ENCODE measurements at places on chromosomes 2 and 18.
A peak's percentile ranks its signal among the peaks of the same experiment; 100 is the strongest.

GRCh38 chr2:96541398-96542152, 5.0 kb downstream of the ARID5A start:
- DNase-seq: peak; percentile 97

GRCh38 chr2:134296301-134296700, 42.4 kb downstream of the MGAT5 start:
- no peak for DNase-seq

- DNase-seq: no peak
These were observed 48.0 kb downstream of the STRN start for GRCh38 chr2:36918307-36918706.

GRCh38 chr2:225814554-225814953, 415.0 kb downstream of the NYAP2 start:
- DNase-seq: no peak

DNA sequence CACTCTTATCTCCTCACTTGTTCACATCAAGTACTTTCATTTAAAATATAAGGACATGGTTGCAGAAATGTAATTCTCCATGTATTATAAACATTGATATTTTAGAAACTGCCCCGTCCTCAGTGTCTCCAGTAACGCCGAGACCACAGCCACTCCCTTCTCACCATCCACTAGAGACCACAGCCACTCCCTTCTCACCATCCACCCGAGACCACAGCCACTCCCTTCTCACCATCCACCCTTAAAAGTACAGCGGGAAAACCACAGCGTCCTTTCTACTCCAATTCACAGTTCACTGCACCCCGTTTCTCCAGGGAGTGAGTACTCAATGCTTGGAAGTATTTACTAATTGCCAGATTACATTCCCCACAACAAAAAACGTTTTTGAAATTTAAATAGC, 1452.2 kb upstream of the ACVR2A start:
- DNase-seq: no peak

- no peak for DNase-seq
These were observed 1.3 kb downstream of the ADCYAP1 start for GRCh38 chr18:905948-906415.

DNA sequence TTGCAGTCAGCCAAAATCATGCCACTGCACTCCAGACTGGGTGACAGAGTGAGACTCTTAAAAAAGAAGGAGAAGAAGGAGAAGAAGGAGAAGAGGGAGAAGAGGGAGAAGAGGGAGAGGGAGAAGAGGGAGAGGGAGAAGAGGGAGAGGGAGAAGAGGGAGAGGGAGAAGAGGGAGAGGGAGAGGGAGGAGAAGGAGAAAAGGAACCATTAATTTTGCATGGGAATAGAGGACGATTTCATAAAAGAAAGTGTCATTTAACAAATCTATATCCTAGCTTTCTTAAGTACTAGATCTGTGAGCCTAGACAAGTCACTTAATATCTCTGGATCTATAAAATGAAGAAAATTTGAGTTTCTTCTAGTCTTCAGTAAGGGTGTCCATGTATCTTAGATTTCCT, 9.6 kb downstream of the NOL10 start:
- no peak for DNase-seq

DNA sequence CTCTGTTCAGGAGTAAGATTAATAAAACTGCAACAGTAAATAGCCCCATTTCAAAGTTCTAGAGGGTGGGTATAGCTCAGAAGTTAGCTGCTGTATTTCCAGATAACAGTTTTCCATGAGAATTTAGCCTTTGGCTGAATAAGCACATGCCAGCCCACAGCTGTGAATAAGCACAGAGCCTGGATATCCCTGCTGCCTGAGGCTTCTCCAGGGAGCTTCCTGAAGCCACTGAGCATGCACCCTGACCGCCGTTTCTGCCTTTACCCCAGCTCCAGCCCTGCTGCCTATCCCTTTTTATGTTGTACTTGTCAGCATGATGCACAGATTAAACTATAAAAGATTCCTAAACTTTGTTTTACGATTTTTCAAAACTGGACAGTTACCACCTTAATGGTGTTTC, 85.3 kb downstream of the FEZ2 start:
- no peak for DNase-seq
